ENCODE measurements at places on chromosomes 12 and 14.

DNA sequence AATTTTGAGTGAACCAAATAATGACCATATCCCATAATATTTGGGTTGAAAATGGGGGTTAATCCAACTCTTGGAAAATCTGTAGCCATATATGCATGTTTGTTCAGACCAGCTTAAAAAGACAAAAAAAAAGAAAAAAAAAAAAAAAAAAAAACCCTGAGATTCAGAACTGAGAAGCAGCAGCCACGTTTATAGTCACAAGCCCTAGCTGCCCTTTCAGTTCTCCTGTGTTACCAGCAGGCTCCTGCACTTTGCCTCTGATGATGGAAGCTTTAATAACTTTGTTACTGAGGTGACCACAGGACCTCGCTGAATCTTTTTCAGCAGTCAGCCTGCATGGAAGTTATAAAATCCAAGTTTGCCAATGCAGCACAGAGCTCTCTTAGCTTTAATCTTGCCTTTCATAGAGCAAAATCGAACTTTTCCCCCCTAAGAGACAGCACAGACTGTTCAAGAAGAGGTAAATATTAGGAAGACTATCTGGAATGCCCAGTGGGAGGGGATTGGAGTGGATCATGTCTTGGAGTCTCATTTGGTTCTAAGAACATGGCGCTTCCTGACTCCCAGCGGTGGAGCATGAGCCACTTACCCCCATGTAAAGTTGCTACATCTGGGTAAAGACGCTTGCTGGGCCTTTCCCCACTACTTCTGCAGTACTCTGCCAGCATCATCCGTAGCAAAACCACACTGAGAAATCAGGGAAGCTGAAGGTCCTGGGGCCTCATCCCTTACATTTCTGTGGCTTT, 20.6 kb downstream of the GNG2 start:
- DNase-seq, result no peak

DNA sequence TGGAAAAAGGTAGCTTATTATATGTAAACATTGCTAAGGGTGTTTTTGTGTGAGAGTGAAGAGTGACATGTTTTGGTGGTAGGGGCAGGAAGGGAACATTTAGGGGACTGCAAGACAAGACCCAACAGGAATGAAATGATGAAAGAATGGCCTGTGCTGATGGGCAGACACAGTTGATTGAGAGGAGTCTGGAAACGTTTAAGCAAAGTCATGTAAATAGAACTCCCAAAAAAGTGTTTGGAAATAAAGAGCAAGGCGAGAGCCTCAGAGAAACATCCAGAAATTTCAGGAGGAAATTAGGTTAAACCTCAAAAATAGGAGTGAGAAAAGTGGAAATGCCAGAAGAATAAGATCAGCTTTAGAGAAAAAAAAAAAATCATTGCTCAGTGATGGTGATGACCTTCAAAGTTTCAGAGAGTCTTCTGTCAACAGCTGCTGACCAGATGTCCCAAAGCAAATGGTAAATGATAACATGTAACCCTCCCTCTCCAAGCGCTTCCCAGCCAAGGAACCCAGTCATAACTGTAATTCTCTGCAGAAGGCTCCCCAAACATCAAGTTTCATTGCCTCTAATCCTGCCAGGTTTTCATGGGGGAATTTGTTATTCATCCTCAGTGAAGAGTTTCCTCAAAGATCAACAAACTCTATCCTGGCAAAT, 223.2 kb upstream of the FAR2 start:
- no peak for DNase-seq

DNA sequence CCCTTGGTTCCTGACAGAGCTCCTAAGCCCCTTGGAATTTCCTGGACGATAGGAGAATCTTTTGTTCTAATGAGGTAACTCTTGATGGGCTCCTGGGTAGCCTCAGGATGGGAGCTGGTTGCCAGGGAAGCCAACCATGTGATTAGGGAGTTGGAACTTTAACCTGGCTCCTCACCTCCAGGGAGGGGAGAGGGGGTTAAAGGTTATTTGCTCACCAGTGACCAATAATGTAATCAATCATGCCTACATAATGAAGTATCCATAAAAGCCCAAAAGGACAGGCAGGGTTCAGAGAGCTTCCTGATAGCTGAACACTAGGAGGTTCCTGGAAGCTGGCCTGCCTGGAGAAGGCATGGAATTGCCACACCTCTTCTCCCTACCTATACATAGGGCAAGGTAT, 6.2 kb upstream of the CNOT2 start:
- DNase-seq, result no peak

- DNase-seq, result no peak
Measured at GRCh38 chr12:70044167-70044566, 199.1 kb upstream of the CNOT2 start.

DNA sequence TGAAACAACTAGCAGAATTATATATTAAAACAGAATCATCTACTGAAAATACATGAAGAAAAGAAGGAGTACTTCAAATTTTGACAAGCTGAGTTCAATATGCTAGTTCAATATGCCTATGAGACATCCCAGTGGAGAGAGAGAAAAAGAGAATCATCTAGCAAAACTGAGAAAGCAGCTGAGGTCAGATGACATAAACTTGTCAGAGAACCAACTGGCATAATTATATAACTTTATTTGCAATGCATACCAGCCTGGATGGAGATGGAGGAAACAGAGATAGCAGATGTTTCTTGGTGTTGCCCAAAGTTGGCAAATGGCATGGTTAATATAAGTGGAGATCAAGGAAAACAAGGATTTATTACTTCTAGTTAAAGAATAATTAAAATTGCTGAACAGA, 148.7 kb upstream of the PDZRN4 start:
- no peak for DNase-seq

DNA sequence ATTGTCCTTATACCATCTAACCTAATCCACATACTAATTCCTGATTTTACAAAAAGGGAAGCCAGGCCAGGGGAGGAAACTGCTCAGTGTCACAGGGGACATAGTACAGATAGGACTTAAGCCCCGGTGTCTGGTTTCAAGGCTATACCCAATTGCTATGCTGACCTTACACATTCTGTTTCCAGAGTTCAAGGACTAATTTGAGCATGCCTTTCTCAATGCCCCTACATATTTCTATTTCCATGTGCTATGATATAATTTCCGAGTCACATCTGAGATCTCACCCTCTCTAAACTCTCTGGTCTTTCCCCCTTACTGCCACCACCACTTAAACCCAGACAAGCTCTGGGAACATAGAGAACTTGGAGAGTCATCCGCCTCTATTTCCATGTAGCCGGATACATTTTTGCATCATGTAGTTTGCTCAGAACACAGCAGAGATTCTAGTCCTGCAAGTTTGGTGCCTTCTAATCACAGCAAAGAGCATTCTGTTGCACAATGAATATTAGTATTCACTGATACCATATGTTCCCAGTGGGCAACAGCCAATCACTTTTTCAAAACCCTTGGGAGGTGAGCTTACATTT, 34.2 kb downstream of the PPM1H start:
- DNase-seq, result no peak

DNA sequence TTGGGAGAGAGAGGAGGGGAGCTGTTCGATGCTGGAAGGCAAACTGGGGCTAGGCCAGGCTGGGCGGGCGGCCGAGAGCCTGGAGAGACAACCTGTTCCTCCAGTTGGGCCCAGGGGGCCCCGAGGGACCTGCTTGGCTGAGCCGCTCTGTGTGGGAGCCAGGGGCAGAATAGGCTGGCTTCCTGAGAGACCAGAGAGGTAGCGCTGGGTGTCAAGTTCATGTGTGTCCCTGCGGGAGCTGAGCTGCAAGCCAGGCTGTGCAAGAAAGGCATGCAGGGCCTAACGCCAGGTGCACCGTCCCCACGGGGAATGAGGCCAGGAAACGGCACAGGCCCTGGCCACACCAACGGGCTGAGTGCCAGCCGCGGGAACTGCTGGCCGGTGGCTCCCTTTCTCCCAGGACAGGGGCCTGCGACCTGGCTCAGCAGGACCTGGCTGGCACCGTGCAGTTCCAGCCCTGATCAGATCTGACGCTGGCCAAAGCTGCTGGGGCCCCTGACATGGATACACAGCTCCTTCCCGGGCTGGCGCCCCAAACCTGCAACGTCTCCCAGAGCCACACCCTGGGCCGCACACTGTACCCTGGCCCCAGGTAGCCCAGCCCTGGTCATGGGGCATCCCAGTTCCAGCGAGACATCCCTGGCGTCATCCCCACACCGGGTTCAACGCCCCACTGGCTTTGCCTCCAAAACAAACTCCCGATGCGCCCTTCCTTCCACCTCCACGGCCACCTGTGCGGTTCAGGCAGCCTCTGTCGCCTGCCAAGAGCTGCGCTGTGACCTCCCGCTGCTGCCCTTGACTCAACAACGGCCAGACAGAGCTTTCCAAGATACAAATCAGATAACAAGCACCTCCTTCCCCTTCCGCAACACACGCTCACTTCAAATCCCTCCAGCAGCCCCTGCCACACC, 65.0 kb downstream of the RFLNA start:
- DNase-seq, result no peak

Measured in ELR (cell line).